ENCODE measurements at places on chromosomes 13 and 19.

- peaks cover 27% of the 10 kb centered on the region for H3K4me1 ChIP-seq
- H3K4me3 ChIP-seq: no peak overlapping the region
- no peak overlapping the region for H3K27ac ChIP-seq
- H3K36me3 ChIP-seq: peaks cover 3% of the 10 kb centered on the region
- no peaks in the 10 kb centered on the region for H3K27me3 ChIP-seq
These were observed 81.0 kb upstream of the UBAC2 start for GRCh38 chr13:99119656-99120055.

DNA sequence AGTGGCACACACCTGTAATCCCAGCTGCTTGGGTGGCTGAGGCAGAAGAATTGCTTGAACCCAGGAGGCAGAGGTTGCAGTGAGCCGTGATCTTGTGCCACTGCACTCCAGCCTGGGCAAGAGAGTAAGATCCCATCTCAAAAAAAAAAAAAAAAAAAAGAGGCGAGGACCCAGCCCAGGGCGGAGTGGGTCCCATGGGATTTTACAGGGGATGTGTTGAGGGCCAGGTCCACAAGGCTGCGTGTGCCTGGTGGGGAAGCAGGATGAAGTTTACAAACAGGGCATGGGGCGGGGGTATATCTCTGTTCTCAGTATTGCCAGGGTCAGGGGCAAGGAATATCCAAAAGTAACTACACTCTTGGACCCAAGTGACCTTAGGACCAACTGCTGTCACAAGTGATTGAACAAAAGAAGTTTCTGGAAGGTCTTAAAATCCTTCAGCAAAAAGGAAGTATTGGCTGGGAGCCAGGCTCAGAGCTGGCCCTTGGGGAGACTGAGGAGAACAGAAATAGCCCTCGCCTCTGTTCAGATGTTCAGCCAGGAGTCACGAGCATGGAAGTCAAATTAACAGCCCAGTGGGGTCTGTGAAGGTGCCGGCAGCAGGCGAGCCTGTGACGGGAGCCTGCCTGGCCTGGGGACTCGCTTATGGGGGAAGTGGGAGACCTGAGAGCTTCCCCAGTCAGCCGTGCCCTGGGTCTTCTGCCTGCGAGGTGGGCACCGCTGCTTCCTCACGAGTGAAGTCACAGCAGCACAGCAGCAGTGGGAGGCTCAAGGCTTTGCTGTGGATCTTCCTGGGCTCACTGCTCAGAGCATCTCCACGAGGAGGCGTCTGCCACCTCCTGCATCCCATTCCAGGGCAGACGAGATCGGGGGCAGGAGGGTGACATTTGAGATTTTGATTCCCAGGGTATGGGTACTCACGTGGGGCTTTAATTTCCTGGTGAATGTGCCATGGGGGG, 6.4 kb downstream of the MYO9B start:
- DNase-seq: no peak
- peaks cover 41% of the 10 kb centered on the region for H3K36me3 ChIP-seq
- peaks cover 52% of the 10 kb centered on the region for H3K4me1 ChIP-seq
- H3K4me3 ChIP-seq: no peak overlapping the region

- no peak for DNase-seq
- H3K36me3 ChIP-seq: no peaks in the 10 kb centered on the region
- no peak overlapping the region for H3K4me3 ChIP-seq
- peaks cover 2% of the 10 kb centered on the region for H3K4me1 ChIP-seq
- H3K27me3 ChIP-seq: peaks cover 12% of the 10 kb centered on the region
These were observed 93.4 kb upstream of the CACNA1A start for GRCh38 chr19:13599681-13600080.

DNA sequence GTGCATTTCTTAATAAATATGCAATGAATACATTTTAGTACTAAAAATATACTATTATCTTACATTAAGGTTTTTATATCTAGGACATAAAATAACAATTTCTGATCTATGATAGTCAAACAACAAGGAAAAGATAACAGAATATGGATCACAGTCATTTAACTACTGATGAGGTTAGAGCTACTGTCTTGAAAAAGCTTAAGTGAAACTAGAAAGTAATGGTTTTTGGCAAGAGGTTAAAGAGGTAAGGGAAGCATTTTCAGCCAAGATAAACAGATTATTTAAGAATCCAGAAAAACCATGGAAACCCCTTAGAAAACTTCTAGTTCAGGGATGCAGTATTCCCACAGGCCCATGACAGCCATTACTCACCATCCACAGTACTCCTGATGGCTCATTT, 787.4 kb downstream of the DACH1 start:
- H3K4me3 ChIP-seq: no peak overlapping the region
- no peaks in the 10 kb centered on the region for H3K27me3 ChIP-seq
- no peak overlapping the region for H3K27ac ChIP-seq
- no peaks in the 10 kb centered on the region for H3K4me1 ChIP-seq
- DNase-seq: no peak
- H3K36me3 ChIP-seq: no peaks in the 10 kb centered on the region

- H3K27me3 ChIP-seq: no peaks in the 10 kb centered on the region
- DNase-seq: no peak
- H3K27ac ChIP-seq: no peak overlapping the region
- no peaks in the 10 kb centered on the region for H3K4me1 ChIP-seq
These were observed 61.3 kb downstream of the SLITRK6 start for GRCh38 chr13:85737952-85738351.

DNA sequence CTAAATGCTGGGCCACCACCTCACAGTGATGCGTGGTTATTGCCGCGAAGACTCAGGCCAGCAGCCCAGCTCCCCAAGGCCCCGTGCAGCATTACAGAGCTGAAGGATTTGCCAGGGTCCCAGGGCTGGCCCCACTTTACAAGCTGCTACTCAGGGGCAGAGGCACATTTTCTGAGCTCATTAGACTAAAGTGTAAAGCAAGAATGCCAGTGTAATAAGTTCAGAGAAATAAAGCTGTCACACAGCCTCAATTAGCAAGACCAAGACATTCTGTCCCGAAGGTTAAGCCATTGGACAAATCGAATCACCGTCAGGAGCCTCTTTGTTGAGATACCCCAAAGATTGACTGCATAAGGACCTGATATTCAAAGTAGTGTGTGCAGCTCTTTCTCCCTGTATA, 428.4 kb downstream of the EFNB2 start:
- DNase-seq: no peak
- no peak overlapping the region for H3K4me3 ChIP-seq
- no peaks in the 10 kb centered on the region for H3K27me3 ChIP-seq
- no peaks in the 10 kb centered on the region for H3K4me1 ChIP-seq
- no peak overlapping the region for H3K27ac ChIP-seq

GRCh38 chr13:59750860-59751259, 412.9 kb downstream of the DIAPH3 start:
- no peak overlapping the region for H3K27ac ChIP-seq
- H3K4me3 ChIP-seq: no peak overlapping the region
- no peak for DNase-seq
- H3K4me1 ChIP-seq: no peaks in the 10 kb centered on the region
- H3K36me3 ChIP-seq: no peaks in the 10 kb centered on the region
- no peaks in the 10 kb centered on the region for H3K27me3 ChIP-seq

DNA sequence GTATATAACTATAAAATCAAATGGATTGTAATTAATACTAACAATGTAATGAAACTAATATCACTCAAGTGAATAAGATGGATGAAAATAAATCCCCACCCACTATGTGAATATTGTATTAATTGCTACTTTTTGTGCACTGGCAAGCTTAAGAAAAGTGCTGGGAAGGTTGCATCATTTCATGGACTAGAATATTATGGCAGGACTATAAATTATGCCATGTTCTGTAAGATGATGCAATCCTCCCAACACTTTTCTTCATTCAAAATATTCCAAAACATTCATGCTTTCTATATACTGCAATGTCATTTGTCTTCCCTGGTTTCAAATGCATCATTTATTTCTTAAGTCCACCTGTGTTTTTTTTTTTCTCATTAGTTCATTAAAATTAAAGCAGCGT, 457.6 kb upstream of the GPC6 start:
- H3K27me3 ChIP-seq: no peaks in the 10 kb centered on the region
- H3K36me3 ChIP-seq: no peaks in the 10 kb centered on the region
- H3K4me1 ChIP-seq: no peaks in the 10 kb centered on the region
- H3K27ac ChIP-seq: no peak overlapping the region
- H3K4me3 ChIP-seq: no peak overlapping the region
- DNase-seq: no peak

DNA sequence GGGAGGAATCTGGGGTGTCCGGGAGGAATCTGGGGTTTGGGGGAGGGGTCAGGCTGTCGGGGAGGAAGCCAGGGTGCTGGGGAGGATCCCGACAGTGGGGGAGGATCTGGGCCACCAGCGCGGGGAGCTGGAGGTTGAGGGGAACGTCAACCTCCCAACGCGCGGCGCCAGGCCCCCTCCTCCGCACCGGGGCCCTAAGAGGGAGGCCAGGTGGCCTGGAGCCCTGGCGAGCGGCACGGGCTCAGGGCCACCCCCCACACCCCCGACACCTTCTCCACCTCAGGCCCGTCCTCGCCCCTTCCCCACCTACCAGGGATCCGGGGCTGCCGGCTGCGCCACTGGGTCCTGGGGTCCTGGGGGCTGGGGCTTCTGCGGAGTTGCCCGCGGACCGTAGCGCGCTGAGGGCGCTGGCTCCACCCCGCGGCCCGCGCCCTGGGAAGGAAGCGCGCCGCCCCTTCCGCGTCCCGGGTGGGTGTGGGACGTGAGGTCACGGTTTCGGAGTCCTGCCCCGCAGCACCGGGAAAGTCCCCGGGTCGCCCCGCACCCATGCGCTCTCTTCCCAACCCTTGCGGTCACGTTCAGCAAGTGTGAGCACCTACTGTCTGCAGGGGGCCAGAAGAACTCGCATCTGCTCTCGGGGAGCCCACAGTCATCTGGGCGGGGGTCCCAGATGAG, at the start of gene TICAM1:
TICAM1 (minus strand) TSS at position 409 of the 675 bp plus-strand sequence. CDS start 13,335 bp downstream, outside the sequence.
- peak within 1 kb of the TSS; percentile 90 for H3K27ac ChIP-seq
- peaks cover 19% of the 10 kb centered on the region for H3K36me3 ChIP-seq
- peak; percentile 77 for DNase-seq

GRCh38 chr13:66612983-66613382, 617.2 kb downstream of the PCDH9 start:
- DNase-seq: no peak
- H3K36me3 ChIP-seq: no peaks in the 10 kb centered on the region
- H3K27ac ChIP-seq: no peak overlapping the region

DNA sequence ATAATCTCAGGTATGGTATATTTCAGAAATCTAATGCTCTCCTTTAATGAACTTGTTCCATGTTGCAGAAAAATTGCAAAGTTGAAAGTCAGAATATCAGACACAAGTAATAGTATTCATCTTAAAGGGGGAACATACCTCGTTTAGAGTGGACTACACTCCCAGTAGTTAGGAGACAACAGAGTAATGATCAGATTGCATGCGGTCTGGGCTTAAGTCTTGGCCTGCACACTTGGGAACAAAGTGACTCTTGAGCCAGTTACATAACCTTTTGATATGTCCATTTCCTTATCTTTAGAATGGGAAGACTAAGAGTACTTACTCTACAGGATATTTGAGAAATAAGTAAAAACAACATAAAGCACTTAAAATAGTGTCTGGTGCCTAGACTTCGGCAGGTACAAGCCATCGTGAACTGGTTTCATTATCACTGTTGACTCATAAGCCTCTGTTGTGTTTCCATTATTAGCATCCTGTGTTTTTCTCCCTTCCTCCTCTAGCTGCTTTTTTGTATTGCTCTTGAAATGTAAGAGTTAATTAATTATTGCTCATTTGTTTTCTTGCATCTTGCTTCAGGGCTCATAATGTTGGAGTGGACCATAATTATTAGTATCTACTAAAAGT, 53.0 kb downstream of the DPY19L3 start:
- H3K4me3 ChIP-seq: peak overlapping the region; percentile 28
- peaks cover 15% of the 10 kb centered on the region for H3K36me3 ChIP-seq
- H3K27ac ChIP-seq: peak overlapping the region; percentile 63
- H3K4me1 ChIP-seq: peaks cover 21% of the 10 kb centered on the region

- peaks cover 22% of the 10 kb centered on the region for H3K4me1 ChIP-seq
- no peak overlapping the region for H3K27ac ChIP-seq
- no peak overlapping the region for H3K4me3 ChIP-seq
These were observed 31.6 kb downstream of the SIGLEC7 start for GRCh38 chr19:51173681-51174080.

DNA sequence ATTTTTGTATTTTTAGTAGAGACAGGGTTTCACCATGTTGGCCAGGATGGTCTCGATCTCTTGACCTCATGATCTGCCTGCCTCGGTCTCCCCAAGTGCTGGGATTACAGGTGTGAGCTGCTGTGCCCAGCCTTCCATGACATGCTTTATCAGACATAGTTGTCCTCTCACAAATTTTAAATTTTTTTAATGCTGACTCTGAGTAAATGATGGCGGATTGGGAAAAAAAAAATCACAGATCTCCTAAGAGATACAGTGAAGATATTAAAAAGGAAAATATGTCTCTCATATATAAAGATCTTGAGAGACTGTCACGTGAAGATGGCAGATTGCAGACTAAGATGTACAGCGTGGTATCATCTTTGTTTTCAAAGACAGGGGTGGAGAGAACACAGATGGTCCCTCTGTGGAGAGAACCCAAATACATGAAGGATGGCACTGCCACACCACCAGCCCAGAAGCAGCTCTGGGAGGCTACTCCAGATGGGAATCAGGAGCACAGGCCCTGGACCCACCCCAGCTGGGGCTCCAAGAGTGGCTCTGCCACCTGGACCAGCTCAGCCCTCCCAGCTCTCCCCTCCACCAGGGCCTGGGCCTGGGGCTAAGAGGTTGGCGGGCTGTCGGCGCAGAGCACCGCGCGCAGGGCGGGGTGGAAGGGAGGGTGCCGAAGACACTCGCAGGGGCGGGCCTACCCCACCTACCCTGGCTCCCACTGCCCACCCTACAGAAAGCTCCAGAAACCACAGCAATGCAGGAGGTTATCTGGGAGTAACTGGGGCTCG, 20.0 kb upstream of the CCNP start:
- no peak overlapping the region for H3K27ac ChIP-seq
- peaks cover 9% of the 10 kb centered on the region for H3K36me3 ChIP-seq
- no peaks in the 10 kb centered on the region for H3K27me3 ChIP-seq
- H3K4me1 ChIP-seq: no peaks in the 10 kb centered on the region
- no peak for DNase-seq

- peaks cover 25% of the 10 kb centered on the region for H3K4me1 ChIP-seq
- DNase-seq: peak; percentile 24
- H3K4me3 ChIP-seq: no peak overlapping the region
- H3K27ac ChIP-seq: no peak overlapping the region
These were observed 405.0 kb downstream of the COG6 start for GRCh38 chr13:40060296-40061007.

DNA sequence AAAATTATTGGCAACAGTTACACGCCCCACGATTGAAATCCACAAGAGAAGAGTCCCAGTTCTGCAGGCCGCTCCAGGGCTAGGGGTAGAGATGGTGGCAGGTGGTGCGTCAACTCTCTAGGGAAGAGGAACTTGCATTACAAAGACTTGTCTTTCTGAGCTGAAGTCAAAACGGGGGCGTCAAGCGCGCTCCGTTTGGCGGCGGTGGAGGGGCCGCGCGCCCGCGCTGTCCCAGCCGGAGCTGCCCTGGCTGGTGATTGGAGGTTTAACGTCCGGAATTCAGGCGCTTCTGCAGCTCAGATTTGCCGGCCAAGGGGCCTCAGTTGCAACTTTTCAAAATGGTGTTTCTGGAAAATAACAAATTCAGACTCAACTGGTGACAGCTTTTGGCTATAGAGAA, 38.9 kb downstream of the SOX1 start:
- no peak overlapping the region for H3K27ac ChIP-seq
- H3K27me3 ChIP-seq: peaks cover 49% of the 10 kb centered on the region
- H3K4me3 ChIP-seq: no peak overlapping the region
- H3K36me3 ChIP-seq: no peaks in the 10 kb centered on the region

GRCh38 chr13:33932769-33933406, 114.9 kb downstream of the RFC3 start:
- no peaks in the 10 kb centered on the region for H3K27me3 ChIP-seq
- H3K4me3 ChIP-seq: no peak overlapping the region
- H3K36me3 ChIP-seq: no peaks in the 10 kb centered on the region
- H3K27ac ChIP-seq: no peak overlapping the region
- no peak for DNase-seq

- no peak overlapping the region for H3K4me3 ChIP-seq
- peaks cover 20% of the 10 kb centered on the region for H3K36me3 ChIP-seq
- DNase-seq: no peak
- H3K4me1 ChIP-seq: peaks cover 15% of the 10 kb centered on the region
These were observed 5.6 kb upstream of the EEF1AKMT1 start for GRCh38 chr13:20779405-20779804.

All from activated CD4-positive, alpha-beta memory T cell treated with anti-CD3 and anti-CD28 coated beads, Interleukin-2, amount 10 ng/mL, durations not matched to agents 7 days and 5 days (primary cell).